WTC11 (cell line): ENCODE measurements at places on chromosomes 16 and 17.
A peak's percentile ranks its signal among the peaks of the same experiment; 100 is the strongest.

DNA sequence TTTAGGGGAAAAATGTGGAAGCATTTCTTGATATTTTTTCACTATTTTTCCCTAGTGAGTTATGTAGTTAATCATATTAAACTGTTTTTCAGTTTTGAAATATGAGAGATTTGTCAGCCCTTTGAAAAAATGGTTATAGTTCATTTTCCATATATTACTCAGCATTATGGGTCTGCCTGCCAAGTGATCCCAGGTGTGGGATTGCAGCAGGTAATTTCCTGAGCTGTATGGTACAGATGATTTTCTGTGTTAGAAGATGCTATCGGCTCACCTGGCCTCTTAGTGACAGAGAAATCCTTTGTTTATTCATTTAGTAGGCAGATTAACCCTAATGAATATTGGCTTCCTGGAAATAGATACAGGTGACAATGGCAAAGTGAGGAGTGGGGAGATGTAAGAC lies 275.1 kb upstream of the TBX2 start:
- no peaks in the 10 kb centered on the region for H3K36me3 ChIP-seq
- H3K27ac ChIP-seq: no peak overlapping the region
- no peak for DNase-seq
- H3K27me3 ChIP-seq: no peaks in the 10 kb centered on the region

DNA sequence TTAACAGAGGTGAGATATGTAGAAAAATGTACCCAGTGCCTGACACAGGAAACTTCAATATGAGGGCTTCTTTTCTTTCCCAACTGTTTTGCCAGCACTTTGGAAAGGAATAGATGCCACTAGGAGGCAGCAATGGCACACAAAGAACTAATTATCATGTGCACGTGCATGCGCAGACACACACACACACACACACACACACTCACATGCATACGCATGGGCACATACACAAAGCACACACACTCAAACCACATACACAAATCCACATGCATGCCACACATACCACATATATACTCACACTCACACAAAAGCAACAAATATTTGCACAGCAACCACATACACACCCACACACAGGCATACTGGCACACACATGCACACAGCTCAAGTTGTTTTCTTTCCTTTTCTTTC lies 8.8 kb upstream of the CEP112 start:
- H3K4me3 ChIP-seq: no peak overlapping the region
- no peak overlapping the region for H3K27ac ChIP-seq
- H3K27me3 ChIP-seq: peaks cover 3% of the 10 kb centered on the region; the same call in 1 of the 2 replicates

- H3K27ac ChIP-seq: no peak overlapping the region
- DNase-seq: no peak
- no peak overlapping the region for H3K4me3 ChIP-seq
Measured at GRCh38 chr16:53899431-53899830, 195.5 kb downstream of the FTO start.

GRCh38 chr17:5677620-5678019 lies 93.3 kb upstream of the NLRP1 start:
- H3K36me3 ChIP-seq: no peaks in the 10 kb centered on the region
- H3K27ac ChIP-seq: no peak overlapping the region
- peaks cover 20% of the 10 kb centered on the region for H3K4me1 ChIP-seq
- DNase-seq: no peak

DNA sequence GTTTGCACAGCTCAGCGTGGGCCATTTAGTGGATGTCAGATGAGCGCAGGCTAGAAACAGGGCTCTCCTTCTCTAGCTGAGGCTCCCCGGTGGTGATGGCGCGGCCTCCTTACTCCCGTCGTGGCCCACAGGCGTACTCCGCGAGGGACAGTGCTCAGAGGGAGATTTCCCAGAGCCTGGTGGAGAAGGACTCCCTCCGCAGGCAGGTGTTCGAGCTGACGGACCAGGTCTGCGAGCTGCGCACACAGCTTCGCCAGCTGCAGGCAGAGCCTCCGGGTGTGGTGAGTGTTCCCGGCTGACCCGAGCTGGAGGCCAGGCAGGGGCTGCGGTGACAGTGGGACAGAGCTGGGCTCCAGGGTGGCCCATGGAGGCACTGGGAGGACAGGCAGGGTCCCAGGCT lies 21.4 kb downstream of the CARD14 start:
- DNase-seq: peak; percentile 68
- no peaks in the 10 kb centered on the region for H3K4me1 ChIP-seq
- H3K27me3 ChIP-seq: no peaks in the 10 kb centered on the region; the same call in 1 of the 2 replicates
- peak overlapping the region; percentile 87; the same call in 1 of the 2 replicates for H3K27ac ChIP-seq
- no peaks in the 10 kb centered on the region for H3K36me3 ChIP-seq
- H3K4me3 ChIP-seq: no peak overlapping the region

DNA sequence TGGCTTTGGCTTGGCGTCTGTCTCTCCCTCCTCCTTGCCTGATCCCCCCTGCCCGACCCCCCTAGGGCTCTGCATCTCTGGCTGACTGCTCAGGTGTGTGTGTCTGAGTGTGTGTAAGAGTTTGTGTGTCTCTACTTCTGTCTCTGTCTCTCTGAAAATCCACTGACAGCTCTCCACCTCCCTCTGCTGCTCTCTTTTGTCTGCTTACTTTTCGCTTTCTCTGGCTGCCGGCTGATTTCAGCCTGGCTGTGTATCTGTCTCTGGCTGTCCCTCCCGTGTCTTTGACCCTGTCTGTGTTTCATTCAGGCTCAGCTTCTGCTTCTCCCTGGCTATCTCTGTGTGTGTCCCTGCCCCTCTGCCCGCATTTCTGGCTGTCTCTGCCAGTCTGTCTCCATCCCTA lies 3.8 kb upstream of the SPEM1 start:
- peaks cover 18% of the 10 kb centered on the region; the same call in 1 of the 2 replicates for H3K36me3 ChIP-seq
- DNase-seq: no peak
- no peaks in the 10 kb centered on the region for H3K27me3 ChIP-seq
- H3K4me3 ChIP-seq: no peak overlapping the region

GRCh38 chr16:2819939-2820835 lies 3.1 kb downstream of the PRSS21 start:
- H3K36me3 ChIP-seq: no peaks in the 10 kb centered on the region

GRCh38 chr17:81454473-81454872 lies 58.1 kb downstream of the ACTG1 start:
- no peak overlapping the region for H3K27ac ChIP-seq
- H3K4me1 ChIP-seq: 0 out of 2 replicates have a peak, but pooled peaks cover 3% of the 10 kb centered on the region
- no peaks in the 10 kb centered on the region for H3K36me3 ChIP-seq

- H3K4me3 ChIP-seq: peak overlapping the region; percentile 57
- peaks cover 33% of the 10 kb centered on the region for H3K4me1 ChIP-seq
- H3K27ac ChIP-seq: peak overlapping the region; percentile 71
- peak; percentile 77 for DNase-seq
Measured at GRCh38 chr16:87575027-87575804, 27.1 kb upstream of the JPH3 start.

- H3K4me1 ChIP-seq: no peaks in the 10 kb centered on the region
- H3K36me3 ChIP-seq: no peaks in the 10 kb centered on the region
- no peak overlapping the region for H3K27ac ChIP-seq
- H3K4me3 ChIP-seq: no peak overlapping the region
Measured at GRCh38 chr17:79261355-79262072, 186.9 kb downstream of the ENGASE start.

- H3K4me3 ChIP-seq: no peak overlapping the region
- peaks cover 62% of the 10 kb centered on the region for H3K27me3 ChIP-seq
- H3K4me1 ChIP-seq: peaks cover 59% of the 10 kb centered on the region
- no peak overlapping the region for H3K27ac ChIP-seq
- peaks cover 4% of the 10 kb centered on the region; the same call in 1 of the 2 replicates for H3K36me3 ChIP-seq
Measured at GRCh38 chr17:44549686-44550085, 7.6 kb upstream of the FZD2 start.

GRCh38 chr16:51159296-51159695 lies 8.2 kb upstream of the SALL1 start:
- peaks cover 43% of the 10 kb centered on the region for H3K4me1 ChIP-seq
- no peak overlapping the region for H3K27ac ChIP-seq
- peaks cover 23% of the 10 kb centered on the region for H3K27me3 ChIP-seq
- H3K36me3 ChIP-seq: no peaks in the 10 kb centered on the region
- no peak for DNase-seq
- H3K4me3 ChIP-seq: no peak overlapping the region

DNA sequence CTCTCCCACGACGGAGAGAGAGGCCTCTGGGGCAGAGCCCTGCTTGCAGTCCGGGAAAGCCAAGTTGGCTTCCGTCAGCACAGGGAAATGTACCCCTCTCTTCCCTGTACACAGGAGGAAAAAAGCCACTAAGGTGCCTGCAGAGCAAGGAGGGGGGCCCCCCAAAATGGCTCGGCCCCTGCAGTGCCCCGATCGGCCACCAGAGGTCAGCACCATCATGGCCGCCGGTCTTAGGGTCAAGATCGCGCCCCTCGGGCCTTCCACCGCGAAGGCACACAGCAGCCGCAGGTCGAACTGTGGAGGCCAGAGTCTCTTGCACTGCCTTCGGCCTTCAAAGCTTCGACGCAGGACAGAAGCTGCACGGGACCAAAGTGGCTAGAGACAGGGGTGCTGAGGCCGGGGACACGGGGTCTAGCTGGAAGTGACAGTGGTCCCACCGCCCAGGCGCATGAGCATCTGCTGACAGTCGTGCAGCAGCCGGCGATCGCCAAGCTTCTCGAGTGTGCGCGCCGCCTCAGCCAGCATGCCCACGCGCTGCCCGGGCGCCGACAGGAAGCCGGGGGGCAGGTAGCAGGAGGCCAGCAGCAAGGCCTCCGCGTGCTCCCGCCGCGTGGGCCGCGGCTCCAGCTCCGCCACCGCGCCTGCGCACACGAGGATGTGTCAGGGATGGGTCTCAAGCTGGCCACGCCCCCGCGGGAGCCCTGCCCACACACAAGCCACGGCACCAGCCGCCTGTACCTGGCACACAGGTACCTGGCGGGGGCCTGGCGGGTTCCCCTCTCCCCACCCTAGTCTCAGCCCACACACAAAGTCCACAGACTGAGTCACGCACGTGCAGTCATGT lies 24.4 kb downstream of the SREBF1 start:
- peak overlapping the region; percentile 94; the same call in 1 of the 2 replicates for H3K27ac ChIP-seq
- peaks cover 16% of the 10 kb centered on the region for H3K27me3 ChIP-seq
- peaks cover 22% of the 10 kb centered on the region for H3K4me1 ChIP-seq
- peak overlapping the region; percentile 33 for H3K4me3 ChIP-seq
- peak; percentile 93 for DNase-seq

GRCh38 chr16:87351320-87351698 lies 32.3 kb downstream of the FBXO31 start:
- DNase-seq: no peak
- no peak overlapping the region for H3K4me3 ChIP-seq

GRCh38 chr17:77666462-77666861 lies 292.0 kb upstream of the TNRC6C start:
- peaks cover 11% of the 10 kb centered on the region for H3K27me3 ChIP-seq
- no peak for DNase-seq
- no peak overlapping the region for H3K4me3 ChIP-seq
- peaks cover 7% of the 10 kb centered on the region for H3K4me1 ChIP-seq

GRCh38 chr16:88874938-88875599 lies 8.6 kb upstream of the PABPN1L start:
- H3K4me3 ChIP-seq: no peak overlapping the region
- H3K27me3 ChIP-seq: no peaks in the 10 kb centered on the region
- H3K4me1 ChIP-seq: no peaks in the 10 kb centered on the region
- no peak for DNase-seq
- no peak overlapping the region for H3K27ac ChIP-seq

DNA sequence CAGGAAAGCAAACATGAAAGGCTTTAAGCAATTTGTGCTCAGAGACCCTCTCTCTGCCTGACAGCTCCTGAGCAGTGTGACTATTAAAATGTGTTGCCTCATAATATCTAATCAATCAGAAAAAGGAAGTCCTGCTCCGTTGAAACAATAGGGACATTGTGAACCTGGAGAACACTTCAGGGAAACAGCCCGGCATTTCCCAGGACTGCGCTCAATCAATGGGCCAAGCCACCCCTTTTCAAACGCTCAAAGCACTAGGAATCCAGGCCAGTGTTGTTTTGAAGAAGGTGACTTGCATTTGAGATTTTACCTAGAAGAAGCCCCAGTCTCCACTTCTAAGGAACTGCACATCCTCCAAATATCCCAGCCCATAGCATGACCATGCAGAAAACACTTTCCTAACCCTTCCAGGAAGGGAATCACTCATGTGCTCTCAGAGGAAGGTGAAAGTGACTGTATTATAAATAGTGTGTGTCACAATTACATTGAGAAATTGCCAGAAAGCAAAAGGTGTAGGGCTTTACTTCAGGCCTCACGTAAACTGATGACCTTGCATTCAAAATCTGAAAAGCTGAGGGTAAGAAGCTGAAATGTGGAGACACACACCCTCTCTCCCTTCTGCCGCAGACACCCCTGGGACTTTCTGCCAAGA lies 19.4 kb downstream of the CDRT4 start:
- H3K4me3 ChIP-seq: no peak overlapping the region
- no peaks in the 10 kb centered on the region for H3K27me3 ChIP-seq
- no peak for DNase-seq
- H3K4me1 ChIP-seq: peaks cover 3% of the 10 kb centered on the region; the same call in 1 of the 2 replicates
- H3K36me3 ChIP-seq: no peaks in the 10 kb centered on the region

DNA sequence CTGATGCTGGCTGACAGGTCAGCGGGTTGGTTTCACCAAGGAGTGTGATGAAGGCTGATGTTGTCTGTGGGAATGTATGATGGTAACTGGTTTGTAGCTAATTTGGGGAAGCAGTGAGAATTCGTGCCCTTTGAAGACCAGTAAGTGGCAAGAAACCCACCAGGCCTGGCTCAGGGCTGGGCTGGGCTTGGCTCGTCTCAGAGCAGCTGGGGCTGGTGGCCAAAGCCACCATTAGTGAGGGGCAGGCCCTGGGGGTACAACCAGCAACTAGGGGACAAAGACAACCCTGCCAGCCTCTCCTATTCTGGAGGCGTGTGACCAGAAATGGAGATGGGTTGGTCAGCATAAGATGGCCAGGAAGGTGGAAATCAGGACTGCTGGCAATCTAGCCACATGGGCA lies 13.0 kb upstream of the STH start:
- H3K4me3 ChIP-seq: no peak overlapping the region
- DNase-seq: no peak
- H3K4me1 ChIP-seq: 0 out of 2 replicates have a peak, but pooled peaks cover 3% of the 10 kb centered on the region
- 0 out of 2 replicates have a peak, but pooled peaks cover 2% of the 10 kb centered on the region for H3K27me3 ChIP-seq

DNA sequence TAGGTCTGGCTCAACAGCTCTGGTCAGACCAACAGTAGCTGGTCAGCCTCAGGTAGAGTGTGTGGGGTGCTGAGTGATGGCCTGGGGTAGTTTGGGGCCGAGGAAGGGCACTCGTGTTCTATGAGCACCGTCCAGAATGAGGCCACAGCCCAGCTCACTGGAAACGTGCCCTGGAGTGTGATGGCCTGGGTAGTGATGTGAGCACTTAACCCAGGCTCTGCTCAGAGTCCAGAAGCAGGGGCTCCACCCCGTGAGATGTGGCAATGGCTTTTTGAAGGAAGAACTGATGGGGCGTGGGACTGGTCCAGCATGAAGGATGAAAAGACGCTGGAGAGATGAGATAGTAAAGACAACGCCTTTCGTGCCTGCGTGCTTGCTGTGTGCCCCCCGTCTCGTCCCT lies 35.3 kb downstream of the NTN1 start:
- H3K4me3 ChIP-seq: no peak overlapping the region
- H3K4me1 ChIP-seq: peaks cover 48% of the 10 kb centered on the region
- H3K27me3 ChIP-seq: peaks cover 59% of the 10 kb centered on the region
- no peak for DNase-seq

- H3K27ac ChIP-seq: peak overlapping the region; percentile 41
- H3K4me3 ChIP-seq: peak overlapping the region; percentile 79
- no peaks in the 10 kb centered on the region for H3K36me3 ChIP-seq
- H3K27me3 ChIP-seq: peaks cover 2% of the 10 kb centered on the region; the same call in 1 of the 2 replicates
Measured at GRCh38 chr17:19508577-19508867, 25.1 kb upstream of the SLC47A1 start.
